ENCODE measurements at places on chromosomes 1 and 21.

DNA sequence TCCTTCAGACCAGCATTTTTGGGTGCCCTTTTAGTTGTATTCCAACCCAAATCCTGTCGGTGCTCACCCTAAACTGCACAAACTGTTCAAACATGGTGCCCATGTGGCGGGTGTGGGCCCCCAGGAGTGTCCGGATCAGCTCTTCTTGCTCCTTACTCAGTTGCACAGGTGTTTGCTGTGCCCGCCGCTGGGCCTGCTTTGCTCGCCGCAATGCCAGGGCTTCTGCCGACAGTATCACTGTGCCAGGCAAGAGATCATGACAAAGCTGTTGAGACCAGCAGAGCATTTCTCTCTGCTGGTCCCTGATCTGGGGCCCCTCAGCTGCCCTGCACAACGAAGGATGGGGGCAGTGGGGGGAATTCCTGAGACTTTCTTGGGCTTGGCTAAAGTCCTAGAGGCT, 4.9 kb downstream of the NR1I3 start:
- no peak for DNase-seq

- no peak for DNase-seq
Observed at GRCh38 chr1:61433646-61434045, 291.3 kb downstream of the TM2D1 start.

GRCh38 chr1:152786077-152786476, at the start of gene LCE1E:
Gene LCE1E (plus strand): TSS chr1:152786257. CDS start chr1:152787300, 1,043 bp downstream.
- no peak for DNase-seq

DNA sequence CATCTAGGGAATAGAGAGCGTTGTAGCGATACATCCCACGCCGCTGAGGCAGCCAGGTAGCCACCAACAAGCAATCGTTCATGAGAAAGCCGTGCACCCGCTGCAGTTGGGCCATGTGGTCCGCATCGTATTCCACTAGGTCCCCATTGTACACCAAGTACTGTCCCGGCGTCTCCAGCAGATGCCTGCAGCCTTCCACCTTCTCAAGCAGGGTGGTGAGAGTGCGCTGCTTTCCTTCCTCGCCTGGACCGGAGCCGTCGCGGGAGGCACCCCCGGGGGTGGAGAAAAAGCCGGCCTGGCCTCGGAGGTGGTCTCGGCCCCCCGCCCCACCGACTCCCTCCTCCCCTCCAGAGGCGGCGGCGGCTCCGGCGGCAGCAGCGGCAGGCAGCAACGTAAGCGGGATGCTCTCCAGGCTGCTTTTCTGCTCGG, 595 bp downstream of the EXOC8 start:
- DNase-seq, result no peak

GRCh38 chr1:226369110-226369509, 38.8 kb downstream of the PARP1 start:
- DNase-seq, result no peak

Measured in heart left ventricle (tissue), 16 donors.